ENCODE measurements at places on chromosomes 2 and 18.
A peak's percentile ranks its signal among the peaks of the same experiment; 100 is the strongest.

DNA sequence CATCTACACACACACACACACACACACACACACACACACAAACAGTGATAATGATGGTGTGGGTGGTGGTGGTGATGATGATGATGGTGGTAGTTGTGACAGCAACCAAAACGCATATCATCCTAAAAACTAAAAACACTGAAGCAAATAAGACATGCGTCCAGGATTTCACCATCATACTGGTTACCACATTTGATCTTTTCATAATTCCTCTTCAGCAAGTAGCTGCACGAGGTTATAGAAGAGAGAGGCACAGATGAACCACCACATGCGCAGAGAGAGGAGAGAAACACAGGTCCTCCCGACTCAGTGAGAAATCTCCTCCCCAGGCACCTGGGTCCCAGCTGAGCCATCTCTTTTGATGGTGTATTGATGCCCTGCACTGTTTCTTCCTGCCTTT lies 393.3 kb downstream of the METTL4 start:
- no peak for DNase-seq

DNA sequence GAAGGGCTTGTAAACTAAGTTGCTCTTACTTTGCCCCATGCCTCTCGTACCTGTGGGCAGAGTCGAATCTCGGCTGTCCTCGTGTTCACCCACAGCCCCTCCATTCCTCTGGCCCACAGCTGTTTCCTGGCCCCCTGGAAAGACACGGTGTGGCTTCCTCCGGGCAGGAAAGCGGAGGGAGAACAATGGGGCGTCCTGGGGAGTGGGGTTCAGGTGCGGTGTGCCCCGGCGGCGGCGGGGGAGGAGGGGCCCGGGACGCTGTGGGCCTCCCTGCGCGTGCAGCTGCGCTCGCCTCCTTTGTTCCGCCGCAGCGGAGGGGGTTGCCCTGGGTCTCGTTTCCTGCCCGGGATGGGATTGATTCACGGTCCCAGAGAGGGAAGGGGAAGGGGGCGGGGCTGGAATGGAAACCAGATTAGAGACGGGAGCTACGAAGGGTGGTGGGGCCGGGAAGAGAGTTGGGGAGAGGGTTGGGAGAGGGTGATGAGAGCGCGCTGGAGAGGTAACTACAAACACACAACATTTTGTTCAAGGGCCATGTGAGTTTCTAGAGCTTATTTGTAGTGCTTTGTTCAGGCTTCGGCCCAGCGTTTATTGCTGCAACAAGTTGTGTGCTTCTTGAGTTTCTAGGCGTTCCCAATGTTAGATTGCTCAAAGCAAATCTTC lies 796 bp downstream of the MYO1B start:
- DNase-seq: peak; percentile 51

DNA sequence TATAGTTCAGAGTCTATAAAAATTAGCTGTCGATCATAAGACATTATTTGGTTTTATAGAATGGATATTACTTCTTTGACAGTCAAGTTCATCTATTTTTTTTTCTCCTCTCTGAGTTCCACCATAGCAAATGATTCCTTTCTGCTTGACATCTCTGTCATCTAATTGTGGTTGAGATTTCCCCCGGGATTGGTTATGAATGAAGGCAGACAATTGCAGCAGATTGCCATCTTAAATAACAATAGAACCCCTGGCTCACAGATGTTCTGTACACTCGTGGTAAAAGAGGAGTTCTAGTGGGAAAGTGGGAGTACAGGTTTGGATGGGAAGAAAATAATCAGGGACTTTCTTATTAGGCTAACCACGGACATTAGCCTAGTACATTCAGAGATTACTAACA lies 292.1 kb upstream of the NRXN1 start:
- no peak for DNase-seq

DNA sequence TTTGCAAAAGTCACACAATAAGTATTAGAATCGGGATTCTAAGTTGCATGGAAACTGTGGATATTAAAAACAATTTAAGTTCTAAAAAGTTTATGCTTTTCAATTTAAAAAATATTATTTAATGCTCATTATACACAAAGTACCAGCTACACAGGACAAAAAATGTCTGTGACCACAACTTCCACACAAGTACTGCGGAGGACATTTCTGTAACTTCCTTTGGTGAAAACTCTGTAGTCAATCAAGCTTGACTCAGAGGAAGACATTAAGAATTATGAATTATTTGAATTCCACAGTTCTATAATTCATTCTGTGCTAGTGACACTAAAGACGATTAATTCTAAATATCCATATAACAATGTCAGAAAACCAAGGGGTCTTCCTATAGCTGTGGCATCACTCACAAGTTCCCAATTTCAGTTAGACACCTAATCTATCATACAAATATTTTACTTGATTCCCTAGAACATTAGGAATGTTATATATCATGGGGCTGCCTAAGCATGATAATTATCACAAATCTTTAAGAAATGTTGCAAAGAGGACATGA lies 120.5 kb downstream of the AFF3 start:
- no peak for DNase-seq

GRCh38 chr2:42297322-42297936 lies 63.6 kb downstream of the COX7A2L start:
- DNase-seq: no peak

GRCh38 chr2:129861666-129862288 lies 117.7 kb upstream of the RAB6C start:
- DNase-seq: no peak

DNA sequence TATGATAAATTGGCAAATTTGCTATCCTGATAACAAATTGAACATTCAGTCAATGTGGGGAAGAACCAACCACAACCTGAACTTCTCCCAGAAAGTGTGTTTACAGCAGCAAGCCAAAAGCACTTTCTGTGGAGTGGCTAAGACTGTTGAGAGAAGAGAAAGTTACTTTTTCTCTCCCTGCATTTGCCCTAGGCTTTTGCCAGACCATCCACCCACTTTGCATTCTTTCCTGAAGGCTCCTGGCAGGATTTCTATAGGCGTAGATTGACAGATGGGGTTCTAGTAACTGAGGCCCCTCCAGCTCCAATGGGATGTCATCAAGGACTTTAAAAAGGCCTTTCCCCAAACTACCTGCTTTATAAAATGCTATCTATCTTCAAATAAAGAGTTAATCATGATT lies 215.2 kb downstream of the GULP1 start:
- DNase-seq: no peak

DNA sequence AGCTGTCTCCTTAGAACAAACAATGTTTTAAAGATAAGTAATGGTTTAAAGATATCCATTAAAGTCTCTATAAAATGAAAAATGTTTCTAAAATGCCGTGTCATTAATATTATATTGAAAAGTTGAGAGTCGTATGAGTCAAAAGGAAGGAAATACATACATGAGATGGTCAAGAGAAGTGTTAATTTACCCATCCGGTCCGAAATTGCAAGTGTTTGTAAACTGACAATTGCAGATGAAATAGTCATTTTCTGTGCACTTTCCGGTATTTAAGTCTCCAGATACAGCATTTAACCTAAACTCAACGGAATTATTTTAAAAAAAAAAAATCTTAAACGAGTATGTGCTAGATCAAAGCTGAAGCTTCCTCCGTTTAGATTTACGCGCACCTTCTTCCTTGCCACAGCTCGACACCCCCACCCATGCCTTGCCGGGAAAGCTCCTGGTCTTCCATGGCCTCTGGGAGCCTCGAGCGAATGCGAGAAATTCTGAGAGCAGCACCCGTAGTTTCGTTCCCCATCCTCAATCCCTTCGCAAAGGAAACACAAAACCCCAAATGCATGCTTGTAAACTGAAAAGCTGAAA lies 1.8 kb downstream of the DSC3 start:
- DNase-seq: no peak

GRCh38 chr2:237932731-237933131 lies 34.1 kb upstream of the UBE2F start:
- DNase-seq: no peak

GRCh38 chr2:60882971-60883753 lies 1.8 kb downstream of the REL start:
- no peak for DNase-seq

DNA sequence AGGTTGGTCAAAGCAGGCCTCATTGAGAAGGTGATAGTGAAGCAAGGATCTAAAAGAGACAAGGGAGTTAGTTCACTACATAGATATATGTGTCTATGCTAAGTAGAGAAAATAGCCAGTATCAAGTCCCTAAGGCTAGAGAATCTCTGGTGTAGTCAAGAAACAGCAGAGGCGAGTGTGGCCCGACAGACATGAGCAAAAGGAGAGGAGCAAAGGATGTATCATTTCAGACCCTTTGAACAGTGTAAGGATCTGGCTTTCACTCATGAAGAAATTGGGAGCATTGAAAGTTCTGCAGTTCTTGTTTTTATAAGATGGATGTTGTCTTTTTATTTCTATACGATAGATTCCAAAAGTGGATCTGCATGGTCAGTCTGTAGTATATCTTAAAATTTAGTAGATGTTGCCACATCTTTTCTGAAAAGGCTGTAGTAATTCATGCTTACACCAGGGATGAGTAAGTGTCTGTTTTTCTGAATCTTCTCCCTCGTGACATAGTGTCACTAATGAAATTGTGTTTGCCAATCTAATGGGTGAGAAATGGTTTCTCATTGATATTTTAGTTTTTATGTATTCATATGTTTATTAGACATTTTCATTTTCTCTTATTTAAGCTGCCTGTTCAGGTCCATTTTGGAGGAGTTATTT lies 18.8 kb downstream of the SP100 start:
- no peak for DNase-seq

DNA sequence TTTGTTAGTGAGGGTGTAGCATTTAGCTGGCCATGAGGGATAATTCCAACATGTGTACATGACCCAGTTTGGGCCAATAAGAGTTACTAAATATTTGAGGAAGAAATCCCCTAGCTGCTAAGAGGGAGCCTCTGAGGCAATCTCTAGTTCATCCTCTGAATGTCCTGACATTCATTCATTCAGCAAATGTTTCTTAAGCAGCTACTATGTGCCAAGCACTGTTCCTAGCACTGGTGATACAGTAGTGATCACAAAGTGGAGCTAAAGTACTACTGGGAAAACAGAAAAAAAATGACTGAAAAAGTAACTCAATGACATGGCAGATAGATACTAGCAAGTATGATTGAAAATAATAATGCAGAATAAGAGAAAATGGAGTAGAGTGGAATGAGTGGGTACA lies 79.8 kb upstream of the PID1 start:
- DNase-seq: no peak

GRCh38 chr18:69564602-69565001 lies 163.9 kb downstream of the DOK6 start:
- DNase-seq: no peak

- DNase-seq: no peak
These were observed 657.3 kb upstream of the SLC39A10 start for GRCh38 chr2:194999771-195000170.

DNA sequence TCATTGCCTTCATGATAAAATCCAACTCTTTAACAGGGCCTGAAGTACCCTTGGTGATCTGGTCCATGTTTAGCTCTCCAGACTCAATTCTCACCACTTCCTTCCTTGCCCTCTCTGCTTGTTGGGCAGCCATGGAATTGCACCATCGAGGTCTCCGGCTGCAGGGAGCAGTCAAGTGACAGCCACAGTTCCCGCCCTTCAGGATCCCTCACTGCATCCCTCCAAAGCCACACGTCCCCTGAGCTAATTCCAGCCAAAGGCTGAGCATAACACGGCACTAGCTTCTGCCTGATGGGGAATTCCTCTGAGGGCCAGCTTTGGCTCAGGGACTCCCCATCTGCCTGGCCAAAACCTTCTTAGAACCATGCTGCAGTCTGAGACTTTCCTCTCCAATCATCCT lies 47.4 kb upstream of the SLC1A4 start:
- no peak for DNase-seq

- no peak for DNase-seq
These were observed 3.0 kb downstream of the EVX2 start for GRCh38 chr2:176080540-176081375.

DNA sequence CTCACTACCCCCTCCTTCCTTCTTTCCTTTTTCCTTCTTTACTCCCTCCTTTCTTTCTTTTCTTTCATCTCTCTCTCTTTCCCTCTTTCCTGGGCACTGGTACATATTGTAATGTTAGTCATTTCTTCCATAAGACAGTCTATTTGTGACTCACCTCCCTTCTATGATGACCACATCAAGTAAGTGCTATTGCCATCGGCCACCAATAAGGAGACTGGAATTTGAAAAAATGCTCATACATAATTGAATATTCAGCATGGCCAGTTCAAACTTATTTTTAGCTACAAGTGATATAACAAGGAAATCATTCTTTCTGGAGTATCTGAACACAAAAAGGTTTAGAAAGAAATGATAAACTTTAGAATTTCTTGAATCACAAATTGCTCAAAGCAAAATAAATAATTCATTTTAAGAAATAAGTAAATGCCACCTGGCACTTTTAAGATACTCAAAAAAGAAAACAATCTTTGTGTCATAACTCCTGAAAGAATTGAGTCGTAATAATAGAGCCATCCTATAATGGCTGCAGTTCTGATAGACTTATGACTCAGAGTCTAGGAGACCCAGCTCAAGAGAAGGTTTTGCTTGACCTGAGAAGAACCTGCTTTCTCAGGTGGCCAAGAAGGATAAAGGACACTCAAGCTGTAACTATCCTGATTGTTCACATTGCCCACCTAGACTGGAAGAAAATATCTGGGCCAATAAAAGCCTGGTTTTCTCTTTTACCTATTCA lies 51.6 kb upstream of the CCBE1 start:
- no peak for DNase-seq

DNA sequence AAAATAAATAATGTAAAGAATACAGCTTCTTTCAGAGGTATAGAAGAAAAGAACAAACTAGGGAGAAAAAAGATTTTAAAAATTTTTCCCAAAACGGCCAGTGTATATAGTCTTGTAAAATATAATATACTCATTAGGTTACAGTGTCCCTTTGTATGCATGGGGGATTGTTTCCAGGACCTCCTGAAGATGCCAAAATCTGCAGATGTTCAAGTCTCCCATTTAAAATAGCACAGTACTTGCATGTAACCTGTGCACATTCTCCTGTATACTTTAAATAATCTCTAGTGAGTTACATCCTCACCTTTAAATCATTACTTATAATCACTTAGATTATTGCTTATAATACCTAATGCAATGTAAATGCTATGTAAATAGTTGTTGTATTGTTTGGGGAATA lies 80.6 kb upstream of the LRRTM4 start:
- DNase-seq: no peak

- DNase-seq: peak; percentile 63
These were observed 65.8 kb downstream of the SUMO1 start for GRCh38 chr2:202172439-202173211.

DNA sequence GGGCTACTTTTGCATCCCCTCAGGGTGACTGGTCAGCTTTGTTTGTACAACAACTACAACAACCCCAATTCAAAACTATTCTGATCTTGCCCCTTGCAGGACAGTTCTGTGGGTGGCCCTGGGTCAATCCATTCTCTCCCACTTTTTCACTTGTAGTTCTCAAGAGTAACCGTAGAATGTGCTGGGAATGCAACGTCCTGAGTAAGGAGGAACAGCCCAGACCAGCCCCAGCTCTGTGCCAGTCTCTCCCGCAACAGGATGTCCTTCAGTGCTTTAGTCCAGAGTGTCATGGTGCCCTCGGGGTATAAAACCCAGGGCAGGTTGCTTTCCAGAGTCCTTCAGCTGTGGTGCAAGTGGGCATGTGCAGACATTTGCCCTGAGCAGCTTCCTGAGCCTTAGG lies 22.1 kb upstream of the TEX51 start:
- no peak for DNase-seq

GRCh38 chr2:143828763-143829537 lies 691.0 kb downstream of the ZEB2 start:
- DNase-seq: no peak

- no peak for DNase-seq
These were observed 75.4 kb downstream of the SPTBN1 start for GRCh38 chr2:54531558-54531957.

All from activated CD4-positive, alpha-beta memory T cell treated with anti-CD3 and anti-CD28 coated beads for 36 hours (primary cell).